ENCODE measurements at places on chromosomes 6 and 20.

- no peak for DNase-seq
Measured at GRCh38 chr6:55009131-55009530, 162.6 kb downstream of the FAM83B start.

DNA sequence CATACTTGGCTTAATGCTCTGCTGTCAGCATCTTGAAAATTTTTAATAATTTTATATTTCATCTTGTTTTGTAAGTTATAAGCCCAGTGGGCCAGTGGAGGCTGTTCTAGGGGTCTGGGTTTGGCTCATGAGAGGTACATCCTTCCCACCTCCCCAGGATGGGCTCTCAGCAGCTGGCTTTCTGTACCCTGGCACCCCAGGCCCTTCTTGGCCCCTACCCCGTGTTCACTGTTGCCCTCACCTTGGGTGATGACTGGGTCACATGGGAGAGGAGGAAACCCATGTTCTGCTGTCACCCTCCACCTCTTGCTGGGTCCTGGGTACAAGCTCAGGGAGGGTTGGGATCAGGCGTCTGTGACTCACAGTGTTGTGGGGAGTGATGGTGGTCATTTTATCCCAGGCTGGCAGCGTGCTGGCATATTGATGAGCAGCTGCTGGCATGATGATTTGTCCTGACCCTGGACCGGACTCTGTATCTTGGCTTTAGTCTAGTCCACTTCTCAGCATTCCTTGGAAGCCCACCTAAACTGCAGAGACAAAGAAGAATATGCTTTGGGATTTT, 34.6 kb downstream of the SLC16A10 start:
- no peak for DNase-seq

- peak; percentile 40 for DNase-seq
Measured at GRCh38 chr6:113103634-113104361, 753.3 kb upstream of the MARCKS start.

DNA sequence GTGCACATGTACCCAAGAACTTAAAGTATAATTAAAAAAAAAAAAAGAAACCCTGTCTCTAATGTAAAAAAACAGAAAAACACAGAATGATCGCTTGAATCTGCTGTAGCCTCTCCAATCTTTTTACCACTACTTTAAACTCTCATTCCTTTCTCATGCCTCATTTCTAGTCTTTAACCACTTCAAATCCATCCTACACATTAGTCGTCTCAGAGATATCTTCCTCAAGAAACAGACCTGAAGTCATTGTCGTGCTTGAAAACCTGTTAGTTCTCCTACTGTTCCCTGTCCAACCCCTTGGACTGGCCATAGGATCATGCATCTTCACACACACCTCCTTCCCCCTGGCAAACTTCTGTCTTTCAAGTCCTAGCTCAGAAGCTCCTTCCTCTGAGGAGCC, 112.1 kb upstream of the BCLAF1 start:
- DNase-seq = peak; percentile 16

- no peak for DNase-seq
Measured at GRCh38 chr6:157135691-157136090, 187.6 kb downstream of the TMEM242 start.

- no peak for DNase-seq
Measured at GRCh38 chr20:53045941-53046340, 73.8 kb downstream of the TSHZ2 start.

DNA sequence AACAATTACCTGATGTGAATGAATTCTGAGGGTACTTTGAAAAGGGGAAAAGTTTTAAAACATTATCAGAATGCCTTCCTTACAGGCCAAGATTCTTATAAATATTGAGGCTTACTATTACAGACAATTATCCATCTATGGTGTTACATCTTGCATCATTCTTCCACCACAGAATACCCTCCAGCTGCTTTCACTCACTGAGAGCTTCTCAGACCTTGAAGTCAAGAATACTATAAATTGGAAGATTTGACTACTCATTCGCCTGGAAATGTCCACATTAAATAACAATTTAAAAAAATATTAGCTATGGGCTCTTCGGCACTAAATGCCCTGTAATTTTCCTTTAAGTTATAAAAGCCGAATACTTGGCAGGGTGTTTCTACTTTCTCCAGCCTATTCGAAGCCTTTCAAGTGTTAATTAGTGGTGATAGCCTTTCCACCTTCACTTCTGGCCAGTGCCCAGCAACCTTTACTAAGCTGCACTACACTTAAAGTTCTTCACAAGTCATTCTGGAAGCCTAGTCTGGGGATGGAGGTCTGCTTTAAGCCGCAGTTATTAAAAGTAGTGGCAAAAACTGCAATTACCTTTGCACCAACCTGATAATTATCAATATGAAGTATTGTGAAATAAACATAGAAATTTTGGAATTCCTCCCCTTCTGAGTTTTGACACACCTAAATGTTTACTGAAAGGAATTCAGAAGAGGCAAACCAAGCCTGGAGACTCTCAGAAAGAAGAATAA, 100.9 kb downstream of the BMP5 start:
- DNase-seq = no peak

DNA sequence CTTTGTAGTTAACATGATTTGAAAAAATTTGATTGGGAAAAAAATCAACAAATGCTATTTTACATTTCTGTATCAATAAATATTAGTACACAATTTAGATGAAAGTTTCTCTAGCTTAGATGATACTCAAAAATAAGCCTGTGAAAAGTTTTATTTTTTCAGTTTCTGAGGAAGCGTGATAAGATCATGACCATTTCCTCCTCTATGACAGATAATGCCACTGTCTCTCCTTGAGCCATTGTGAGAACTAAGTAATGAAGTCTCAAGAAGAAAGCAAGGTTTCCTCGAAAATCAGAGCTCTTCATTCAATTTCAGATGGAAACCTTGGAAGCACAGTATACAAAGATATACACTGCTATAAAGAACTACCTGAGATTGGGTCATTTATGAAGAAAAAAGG, 395.0 kb downstream of the HDGFL1 start:
- no peak for DNase-seq

- peak; percentile 52 for DNase-seq
Measured at GRCh38 chr6:139762587-139763031, 388.2 kb upstream of the CITED2 start.

GRCh38 chr6:11606332-11606731, 68.8 kb downstream of the TMEM170B start:
- peak; percentile 24 for DNase-seq

DNA sequence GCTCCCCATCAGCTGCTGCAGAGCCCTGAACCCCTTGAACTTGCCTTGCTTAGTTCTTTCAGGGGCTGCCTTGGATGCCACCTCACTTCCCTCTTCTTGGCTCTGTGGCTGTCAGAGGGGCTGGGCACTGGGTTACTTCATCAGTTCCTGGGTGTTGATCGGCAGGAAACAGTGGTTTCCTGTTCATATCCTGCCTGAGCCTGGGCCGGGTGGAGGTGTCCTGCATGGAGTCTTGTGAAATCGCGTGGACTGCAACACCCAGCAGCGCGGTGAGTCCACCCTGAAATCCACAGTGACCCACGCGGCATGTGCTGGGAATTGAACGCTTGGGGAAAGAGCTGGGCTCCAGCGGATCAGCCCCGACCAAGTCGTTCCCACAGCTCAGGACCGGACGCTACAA, 97.5 kb downstream of the CDH26 start:
- DNase-seq = no peak

DNA sequence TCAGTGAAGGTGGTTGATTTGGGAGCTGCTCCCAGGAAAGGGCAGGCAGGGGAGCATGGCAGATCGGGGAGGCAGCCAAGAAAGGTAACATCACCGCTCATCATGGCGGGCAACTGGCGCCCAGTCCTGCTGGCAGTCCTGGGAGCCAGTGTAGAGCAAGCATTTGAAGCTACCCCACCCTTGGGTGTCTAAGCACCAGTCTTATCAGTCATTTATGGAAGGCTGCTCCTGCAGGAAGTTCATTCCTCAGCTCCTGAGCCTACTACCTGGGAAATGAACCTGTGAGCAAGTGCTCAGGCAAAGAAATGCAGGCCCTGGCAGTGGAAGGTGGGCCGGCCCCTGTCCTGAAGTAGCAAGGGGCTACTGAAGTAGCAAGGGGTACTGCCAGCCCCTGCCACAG, 41.5 kb downstream of the BANF2 start:
- no peak for DNase-seq

DNA sequence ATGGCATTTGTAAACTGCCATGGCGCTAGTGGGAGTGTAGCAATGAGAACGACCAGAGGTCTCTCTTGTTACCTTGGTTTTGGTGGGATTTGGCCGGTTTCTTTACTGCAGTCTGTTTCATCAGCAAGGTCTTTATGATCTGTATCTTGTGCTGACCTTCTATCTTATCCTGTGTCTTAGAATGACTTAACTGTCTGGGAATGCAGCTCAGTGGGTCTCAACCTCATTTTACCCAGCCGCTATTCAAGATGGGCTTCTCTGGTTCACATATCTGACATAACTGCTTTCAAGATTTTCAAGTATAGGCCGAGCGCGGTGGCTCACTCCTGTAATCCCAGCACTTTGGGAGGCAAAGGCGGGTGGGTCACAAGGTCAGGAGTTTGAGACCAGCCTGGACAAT, 1.9 kb upstream of the SFT2D1 start:
- DNase-seq = no peak

GRCh38 chr6:109801794-109802193, 110.7 kb downstream of the FIG4 start:
- DNase-seq = no peak
